ENCODE measurements at places on chromosomes 3 and 15.

- no peak for DNase-seq
Measured at GRCh38 chr15:76942331-76942730, 10.8 kb downstream of the RCN2 start.

DNA sequence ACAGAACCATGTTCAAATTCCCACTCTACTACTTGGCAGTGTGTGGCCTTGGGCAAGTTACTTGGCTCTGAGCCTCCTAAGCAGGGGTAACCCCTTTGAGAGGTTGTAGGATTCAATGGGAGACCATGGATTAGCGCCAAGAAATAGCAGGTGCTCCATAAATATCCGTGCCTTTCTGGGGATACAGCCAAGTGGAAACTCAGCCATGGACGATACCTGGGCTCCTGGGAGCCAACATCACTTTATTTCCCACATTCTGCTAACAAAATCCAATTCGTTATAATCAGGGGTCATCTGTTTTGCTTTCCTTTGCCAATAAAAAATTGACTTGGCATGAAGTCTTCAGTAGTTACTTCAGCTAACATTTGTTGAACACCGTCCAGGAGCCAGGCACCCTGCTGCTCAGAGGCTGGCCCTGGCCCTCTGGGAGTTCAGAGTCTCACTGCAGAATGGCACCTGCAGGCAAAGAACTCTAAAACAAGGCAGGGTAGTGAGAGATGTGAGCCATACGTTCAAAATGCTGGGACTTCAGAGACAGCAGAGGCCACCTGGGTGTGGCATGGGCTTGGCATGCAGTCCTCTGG is 42.3 kb downstream of the ZDHHC19 start:
- no peak for DNase-seq

- DNase-seq, result peak; percentile 47
Measured at GRCh38 chr15:67820992-67821783, 4.1 kb upstream of the SKOR1 start.

DNA sequence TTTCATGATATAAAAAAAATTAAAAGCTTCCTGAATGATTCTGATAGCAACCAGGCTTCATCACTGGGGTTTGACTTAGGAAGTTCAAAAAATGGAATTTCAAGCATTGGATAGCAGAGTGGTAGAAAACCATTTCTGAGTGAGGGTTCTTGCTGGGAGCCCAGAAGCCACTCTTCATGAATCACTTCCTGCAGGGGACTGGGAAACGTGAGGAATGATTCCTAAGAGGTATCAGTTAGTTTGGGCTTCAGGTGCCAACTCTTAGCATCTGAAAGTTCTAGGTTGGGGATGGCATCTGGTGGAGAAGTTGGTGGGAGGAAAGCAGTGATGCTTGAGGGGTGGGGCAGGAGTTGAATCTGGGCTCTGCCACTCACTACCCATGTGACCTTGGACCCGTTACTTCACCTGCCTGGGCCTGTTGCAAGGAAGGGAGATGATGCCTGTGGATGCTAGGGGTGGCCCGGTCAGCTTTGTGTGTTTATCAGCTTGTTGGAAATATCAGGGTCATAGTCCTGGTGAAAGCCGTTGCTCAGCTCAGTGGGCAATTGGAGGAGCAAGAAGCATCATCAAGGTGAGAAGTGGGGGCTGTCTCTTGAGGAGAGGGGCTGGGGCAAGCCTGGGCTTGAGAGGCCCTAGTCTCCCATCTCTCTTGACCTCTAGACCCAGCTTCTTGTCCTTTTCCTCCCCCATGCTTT is 37.0 kb upstream of the TNFAIP8L3 start:
- DNase-seq, result no peak

DNA sequence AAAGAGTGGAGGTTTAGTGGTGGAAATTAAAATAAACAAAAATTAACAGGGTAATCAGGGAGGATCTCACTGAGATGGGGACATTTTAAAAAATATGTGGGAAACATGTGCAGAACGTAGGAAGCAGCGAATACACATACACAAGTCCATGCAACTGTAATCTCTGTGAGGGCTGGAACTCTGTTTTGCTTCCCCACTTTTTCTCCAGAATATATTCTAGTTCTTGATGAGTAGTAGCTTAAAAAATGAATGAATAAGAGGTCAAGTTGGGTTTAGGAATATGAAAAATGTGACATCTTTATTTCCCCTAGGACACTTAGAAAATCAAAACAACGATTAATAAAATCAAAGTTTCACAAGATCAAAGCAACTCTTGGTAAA is 312.2 kb upstream of the ZNF717 start:
- DNase-seq, result no peak

DNA sequence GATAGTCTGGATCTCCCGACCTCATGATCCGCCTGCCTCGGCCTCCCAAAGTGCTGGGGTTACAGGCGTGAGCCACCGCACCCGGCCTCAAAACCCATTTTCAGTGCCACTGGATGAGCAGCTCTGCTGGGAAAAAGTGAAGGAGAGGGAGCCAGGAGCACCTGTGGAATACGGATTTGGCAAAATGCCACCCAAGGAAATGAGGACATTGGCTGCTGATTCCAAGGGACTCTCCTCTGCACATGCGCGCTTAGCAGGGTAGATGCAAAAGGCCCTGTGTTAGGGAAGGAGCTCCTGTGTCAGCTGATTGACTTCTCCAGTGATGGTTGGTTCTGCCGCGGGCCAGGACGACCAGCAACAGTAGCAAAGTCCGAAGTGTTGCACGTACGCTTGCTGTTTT is 43.4 kb upstream of the IGF1R start:
- DNase-seq, result no peak

All from endothelial cell of umbilical vein (primary cell).